ENCODE measurements at places on chromosomes 16 and 17.

GRCh38 chr17:71802663-71803062, 318.2 kb upstream of the SOX9 start:
- DNase-seq, result no peak

- DNase-seq, result no peak
Observed at GRCh38 chr17:4497101-4497824, 1.4 kb upstream of the SPNS2 start.

DNA sequence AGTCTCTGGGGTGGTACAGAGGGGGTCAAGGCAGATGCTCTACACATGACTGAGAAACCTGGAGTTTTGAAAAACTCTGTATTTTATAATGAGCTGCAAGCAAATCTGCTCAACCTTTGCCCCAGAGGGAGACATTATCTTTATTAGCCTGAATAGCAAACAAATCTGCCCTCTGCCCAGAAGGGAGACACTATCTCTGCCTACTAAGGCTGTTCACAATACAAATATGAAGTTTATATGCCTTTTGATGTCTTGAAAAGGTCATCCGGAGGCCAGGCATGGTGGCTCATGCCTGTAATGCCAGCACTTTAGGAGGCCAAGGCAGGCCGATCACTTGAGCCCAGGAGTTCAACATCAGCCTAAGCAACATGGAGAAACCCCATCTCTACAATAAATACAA, 11.0 kb upstream of the XYLT1 start:
- no peak for DNase-seq

- DNase-seq, result peak; percentile 86
Observed at GRCh38 chr17:29197516-29198272, 17.5 kb upstream of the MYO18A start.

DNA sequence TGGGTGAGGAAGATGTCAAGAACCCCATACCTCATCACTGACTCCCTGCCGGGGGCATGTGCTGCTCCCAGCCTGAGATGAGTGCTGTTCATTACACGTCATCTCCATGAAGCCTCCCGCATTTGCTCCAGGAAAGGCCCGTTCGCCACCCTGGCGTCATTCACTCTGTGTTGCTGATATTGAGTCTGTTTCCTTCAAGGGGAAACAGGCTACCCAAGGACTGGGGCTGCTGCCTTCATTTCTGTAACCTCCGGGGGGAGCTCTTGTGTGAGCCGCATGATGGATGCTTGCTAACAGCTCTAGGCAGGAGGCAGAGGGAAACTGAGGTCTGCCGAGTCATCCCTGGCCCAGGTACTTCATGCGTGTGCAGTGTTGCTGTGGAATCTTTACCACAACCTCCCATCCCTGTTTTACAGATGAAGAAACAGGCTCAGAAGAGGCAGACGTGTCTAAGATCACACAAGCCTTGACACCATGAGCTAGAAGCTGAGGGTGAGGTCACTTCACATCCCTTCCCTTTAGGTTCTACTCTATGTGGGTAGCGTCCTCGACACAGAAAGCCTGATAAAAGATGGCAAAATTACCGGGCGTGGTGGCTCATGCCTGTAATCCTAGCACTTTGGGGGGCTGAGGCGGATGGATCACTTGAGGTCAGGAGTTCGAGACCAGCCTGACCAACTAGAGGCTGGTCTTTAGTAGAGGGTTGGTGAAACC, 3.5 kb upstream of the ARMC5 start:
- DNase-seq, result no peak

GRCh38 chr16:73315645-73316044, 267.7 kb upstream of the ZFHX3 start:
- no peak for DNase-seq

DNA sequence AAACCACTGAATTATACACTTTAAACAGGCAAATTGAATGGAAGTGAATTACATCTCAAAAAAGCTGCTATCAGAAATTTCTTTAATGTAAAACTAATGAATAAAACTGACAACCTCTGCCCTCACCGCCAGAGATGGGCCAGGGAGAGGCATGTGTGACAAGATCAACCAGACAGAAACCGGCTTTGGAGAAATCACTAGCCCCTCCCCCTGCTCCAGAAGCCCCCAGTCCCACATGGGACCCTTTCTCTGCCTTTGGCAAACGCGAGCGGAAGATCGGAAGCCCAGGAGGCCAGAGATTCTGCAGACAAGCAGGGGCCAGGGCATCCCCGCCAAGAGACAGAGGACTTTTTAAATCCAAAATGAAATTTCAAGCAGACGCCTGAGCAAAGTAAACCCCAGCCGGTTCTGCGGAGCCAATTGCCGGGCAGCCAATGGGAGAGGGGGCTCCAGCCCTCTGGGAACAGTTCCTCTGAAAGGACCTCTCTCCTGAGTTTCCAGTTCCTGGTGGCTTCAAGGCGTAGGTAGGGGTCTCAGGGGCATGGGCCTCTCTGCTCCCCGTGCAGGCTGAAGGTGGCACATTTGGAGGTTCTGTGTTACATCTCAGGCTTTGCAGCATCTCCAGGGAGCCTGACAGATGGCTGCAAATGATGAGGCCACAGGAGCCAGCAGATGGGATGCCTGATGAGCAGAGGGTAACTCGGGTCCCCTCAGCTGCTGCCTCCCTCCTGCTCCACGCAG, 118.1 kb downstream of the GSG1L start:
- DNase-seq, result peak; percentile 47

- no peak for DNase-seq
Observed at GRCh38 chr16:2186064-2186463, 10.3 kb downstream of the CASKIN1 start.

Measured in G401 (cell line).